AG08396 (cell line): ENCODE measurements at places on chromosomes 5 and 9.

- DNase-seq: no peak
Observed at GRCh38 chr9:91023741-91024140, 222.1 kb downstream of the SYK start.

- DNase-seq: peak; percentile 25
Observed at GRCh38 chr9:4620881-4621555, 41.1 kb upstream of the PLPP6 start.

DNA sequence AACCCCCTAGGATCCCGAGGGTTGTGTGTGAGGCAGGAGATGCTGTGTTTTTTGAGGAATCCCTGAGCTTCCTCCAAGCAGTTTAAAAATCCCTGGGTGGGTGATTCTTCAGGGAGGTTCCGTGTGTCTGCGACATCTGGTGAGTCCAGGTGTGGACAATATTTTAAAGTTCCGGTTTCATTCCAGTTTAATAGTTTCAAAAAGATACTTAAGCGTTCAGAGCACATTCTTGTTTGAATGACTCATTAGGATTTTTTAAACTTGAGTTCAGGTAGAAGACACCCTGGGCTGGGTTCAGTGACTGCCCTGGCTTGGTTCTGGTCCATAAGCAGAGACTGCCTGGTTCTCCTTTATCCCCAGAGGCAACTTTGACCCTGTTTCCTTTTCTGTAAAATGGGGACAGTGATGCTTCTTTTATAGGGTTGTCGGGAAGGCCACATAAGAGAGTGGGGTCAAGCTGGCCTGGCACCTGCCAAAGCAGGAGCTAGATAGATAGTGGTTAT lies 119.2 kb downstream of the RGS3 start:
- no peak for DNase-seq

DNA sequence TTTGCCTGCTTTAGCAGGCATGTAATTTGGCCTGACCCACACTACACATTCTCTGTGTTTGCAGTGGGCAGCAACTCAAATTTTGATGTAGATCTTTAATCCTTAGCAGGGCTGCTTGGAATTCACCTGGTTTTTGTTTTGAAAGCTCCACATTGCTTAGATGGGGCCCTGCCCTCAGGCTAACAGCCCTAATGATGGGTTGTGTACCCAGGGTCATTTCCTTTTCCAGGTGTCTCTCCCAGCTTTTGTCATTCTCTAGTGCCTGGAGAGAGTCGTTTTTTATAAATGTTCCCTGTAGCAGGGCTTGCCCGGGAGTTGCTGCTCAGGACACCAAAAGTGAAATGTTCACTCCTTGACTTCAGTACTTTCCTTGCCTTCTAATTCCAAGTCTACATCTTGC lies 126.3 kb downstream of the TRIO start:
- no peak for DNase-seq

GRCh38 chr5:129400395-129400983 lies 59.6 kb upstream of the ADAMTS19 start:
- DNase-seq: no peak

GRCh38 chr9:93130861-93131481 lies 3.1 kb downstream of the NINJ1 start:
- DNase-seq: no peak

DNA sequence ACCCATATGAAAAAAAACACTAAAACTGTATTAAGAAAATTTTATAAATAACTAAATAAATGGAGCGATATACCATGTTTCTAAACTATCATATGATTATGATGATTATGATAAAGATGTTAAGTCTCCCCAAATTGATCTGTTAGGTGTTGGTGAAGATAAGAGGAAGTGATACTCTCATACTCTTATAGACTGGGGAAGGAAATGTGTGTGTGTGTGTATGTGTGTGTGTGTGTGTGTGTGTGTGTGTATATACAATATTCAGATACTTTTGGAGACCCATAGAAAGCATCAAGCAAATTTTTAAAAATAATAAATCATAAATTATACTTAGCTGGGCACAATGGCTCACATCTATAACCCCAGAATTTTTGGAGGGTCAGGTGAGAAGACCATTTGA lies 62.9 kb downstream of the TMEM232 start:
- DNase-seq: no peak

DNA sequence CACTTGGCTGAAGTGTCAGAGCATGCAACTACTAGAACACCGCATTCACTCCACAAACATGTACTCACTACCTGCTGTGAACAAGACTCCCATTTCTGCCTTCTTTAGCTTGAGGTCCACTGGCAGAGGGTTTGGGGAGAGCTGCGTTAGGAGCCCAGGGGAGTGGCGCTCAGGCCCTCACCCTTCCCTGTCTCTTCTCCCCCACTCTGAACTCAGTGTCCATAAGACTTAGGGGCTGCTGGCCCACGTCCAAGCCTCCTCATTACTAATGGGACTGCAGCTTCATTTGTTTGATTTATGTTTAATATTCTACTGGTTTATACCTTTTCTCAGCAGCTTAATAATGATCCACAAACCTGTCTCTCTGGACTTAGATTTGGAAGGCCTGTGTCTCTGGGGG lies 70.9 kb downstream of the HSPA4 start:
- no peak for DNase-seq

DNA sequence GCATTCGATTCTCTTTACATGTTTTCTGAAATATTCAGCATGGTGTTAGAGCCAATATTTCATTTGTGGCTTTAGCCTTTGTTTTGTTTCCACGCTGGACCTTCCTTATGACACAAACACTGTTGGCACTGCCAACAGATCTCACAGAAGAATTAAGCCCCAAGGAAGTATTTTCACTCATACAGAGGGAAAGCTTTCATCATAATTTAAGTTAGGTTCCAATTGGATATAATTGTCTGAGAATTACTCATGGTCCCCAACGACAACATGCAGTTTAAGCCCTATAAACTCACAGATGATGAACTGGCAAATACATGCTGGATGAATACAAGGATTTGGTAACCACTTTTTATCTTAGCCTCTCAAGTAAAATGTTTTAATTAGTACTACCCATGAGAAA lies 259.5 kb downstream of the EBF1 start:
- no peak for DNase-seq

DNA sequence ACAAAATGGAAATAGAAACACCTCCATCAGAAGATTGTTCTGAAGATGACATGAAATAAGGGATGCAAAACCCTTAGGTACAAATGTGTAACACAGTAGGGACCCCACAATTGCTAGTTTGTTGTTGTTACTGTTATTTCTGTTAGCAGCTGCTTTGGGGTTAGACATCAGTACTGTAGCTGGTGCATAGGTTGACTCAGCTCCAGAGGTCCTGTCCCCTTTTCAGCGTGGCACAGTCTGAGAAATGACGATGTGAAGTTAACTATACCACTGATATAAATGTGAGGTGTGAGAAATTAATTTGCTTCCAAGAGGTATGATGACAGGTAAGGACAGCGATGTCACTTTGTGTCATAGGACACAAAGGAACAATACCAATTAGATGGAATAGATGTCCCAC lies 384.6 kb upstream of the KLF4 start:
- no peak for DNase-seq
